RCC 7860 (cell line): ENCODE measurements at places on chromosomes 6 and 20.
A peak's percentile ranks its signal among the peaks of the same experiment; 100 is the strongest.

- DNase-seq: no peak
Measured at GRCh38 chr6:108168501-108169463, 3.0 kb downstream of the NR2E1 start.

GRCh38 chr6:106757267-106757666 lies 127.9 kb downstream of the QRSL1 start:
- DNase-seq: no peak

DNA sequence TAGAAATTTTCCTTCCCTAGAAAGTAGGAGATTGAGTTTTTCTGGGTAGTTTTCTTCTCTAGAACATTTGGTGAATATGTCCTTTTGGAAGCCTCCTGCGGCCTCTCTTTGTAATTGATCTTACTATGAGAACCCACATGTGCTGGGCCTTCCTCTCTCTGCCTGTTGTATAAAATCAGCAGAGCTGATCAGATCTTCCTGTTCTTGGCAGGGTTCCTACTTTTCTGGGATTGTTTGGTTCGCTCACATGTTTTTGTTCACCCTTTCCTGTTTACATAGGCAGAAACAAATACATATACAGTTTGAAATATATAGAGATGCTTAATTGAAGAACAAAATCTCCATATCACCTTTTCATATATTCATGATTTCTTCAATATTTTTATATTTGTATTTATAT lies 57.8 kb downstream of the IL22RA2 start:
- DNase-seq: no peak

DNA sequence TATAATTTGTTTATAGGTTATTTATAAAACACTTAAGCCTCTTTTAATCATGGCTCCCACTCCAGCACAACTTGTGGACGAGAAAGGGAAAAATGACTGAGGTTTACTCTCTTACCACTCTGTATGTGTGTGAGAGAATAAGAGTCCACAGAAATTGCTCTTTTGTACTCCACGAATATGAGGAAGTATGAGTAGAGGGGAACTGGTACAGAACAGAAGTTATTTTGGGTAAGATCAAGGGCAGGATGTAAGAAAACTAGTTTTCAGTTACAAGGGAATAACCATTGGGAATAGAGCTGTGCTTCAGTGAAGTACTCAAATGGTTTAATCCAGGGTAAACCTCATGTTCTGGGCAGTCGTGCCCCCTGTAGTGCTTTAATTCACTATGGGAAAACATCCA lies 72.6 kb downstream of the REV3L start:
- no peak for DNase-seq

GRCh38 chr6:56807326-56807988 lies 147.4 kb upstream of the BEND6 start:
- no peak for DNase-seq

GRCh38 chr6:70725817-70726415 lies 58.2 kb downstream of the SMAP1 start:
- no peak for DNase-seq

DNA sequence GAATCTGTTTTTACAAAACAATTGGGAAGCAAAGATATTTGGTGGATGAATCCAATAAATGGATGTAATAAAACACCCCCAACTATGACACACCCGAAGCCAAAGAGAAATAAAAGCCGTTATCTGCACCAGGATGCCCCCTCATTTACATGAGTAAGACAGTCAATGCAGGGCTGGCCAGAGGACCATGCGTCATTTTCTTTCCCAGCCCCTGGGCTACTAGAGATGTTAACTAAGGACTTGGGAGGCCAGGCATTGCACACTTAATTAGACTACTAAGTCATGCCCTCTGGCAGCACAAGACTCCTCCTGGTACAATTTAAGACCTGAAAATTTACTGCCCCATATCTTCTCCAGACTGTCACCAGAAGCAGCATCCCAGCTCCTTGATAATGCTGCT lies 3.2 kb downstream of the LEMD2 start:
- no peak for DNase-seq

- DNase-seq: no peak
Measured at GRCh38 chr6:76466286-76466685, 393.8 kb upstream of the IMPG1 start.

GRCh38 chr20:46571418-46571817 lies 21.0 kb upstream of the OCSTAMP start:
- no peak for DNase-seq

- DNase-seq: peak; percentile 54
Measured at GRCh38 chr6:154605178-154605881, 94.8 kb upstream of the CNKSR3 start.

GRCh38 chr6:2502096-2502997 lies 248.4 kb downstream of the MYLK4 start:
- no peak for DNase-seq

DNA sequence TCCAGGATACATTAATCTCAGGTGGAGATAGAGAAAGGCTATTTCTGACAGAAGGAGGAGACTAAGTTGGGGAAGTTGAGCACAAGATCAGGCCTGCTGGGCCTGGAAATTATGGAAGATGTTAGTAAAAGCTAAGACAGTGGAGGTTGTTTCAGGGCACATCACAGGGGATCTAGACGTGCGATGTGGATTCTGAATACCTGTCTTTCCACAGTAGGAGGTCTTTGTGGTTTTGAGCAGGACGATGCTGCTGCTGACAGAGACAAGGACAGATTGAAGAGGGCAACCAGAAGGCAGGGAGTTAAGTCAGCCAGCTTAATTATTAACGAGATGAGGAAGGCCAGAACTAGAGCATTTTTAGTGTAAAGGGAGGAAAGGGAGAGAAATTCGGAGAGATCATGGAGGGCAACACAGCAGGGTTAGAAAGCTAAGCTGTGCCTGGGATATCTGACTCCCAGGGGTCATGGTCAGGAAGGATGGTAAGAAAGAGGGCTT lies 384.9 kb downstream of the MAFB start:
- DNase-seq: no peak

DNA sequence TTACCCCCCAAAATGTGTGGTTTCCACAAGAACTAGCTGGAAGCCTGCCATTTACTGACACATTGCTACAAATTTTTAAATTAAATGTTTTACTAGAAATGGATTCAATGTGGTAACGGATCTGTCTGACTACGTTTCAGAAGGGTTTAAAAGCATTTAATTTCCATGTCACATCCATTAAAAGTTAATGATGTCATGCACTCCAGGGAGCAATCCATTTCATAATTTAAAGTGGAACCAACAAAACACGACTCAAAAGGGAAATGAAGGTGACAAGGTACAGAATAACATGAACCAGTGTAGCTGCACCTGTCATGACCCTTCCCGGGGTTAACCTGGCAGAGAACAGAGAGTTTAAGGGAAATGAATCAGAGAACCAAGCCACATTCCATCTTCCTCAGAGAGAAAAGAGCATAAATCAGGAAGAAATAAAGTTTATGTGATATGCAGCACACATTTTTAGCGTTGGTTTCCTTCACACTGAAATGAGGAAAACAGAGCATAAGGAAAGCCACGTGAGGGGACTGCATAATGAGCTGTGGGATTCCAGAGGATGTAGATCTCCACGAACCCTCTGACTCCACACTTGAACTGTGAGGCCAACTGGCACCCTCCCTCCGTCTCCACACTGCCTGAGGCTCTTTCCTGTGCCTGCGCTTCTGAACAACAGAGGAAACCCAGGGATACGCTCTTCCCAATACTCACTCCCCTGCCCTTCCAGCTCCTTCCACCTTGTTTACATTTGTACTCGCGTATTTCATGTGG lies 170.3 kb upstream of the AHI1 start:
- DNase-seq: no peak

DNA sequence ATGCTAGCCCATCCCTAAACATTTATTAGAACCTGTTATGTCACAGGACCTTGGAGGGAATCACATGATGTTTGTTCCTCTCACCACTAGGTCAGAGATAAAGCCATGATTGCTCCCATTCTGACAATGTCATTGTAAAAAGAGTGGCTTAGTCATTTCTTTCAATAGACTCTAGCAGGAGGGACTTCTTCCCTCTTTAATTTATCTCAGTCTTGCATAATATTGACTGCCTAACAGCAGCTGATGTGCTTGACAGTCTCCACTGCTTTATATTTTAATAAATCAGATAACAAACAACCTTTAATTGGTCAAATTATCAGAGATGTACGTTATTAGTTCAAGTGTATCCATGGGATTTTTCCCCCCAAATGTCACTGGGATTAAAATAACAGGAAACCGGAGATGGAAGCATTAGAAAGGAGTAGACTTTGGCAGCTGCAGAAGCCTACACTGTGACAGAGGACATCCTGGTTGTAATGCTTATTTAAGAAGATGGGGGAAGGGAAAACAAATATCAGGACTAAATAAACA lies 39.6 kb downstream of the LAMA4 start:
- no peak for DNase-seq

GRCh38 chr20:62238569-62239277 lies 402 bp downstream of the OSBPL2 start:
- DNase-seq: no peak

GRCh38 chr6:109693111-109693510 lies 2.0 kb downstream of the FIG4 start:
- DNase-seq: no peak

DNA sequence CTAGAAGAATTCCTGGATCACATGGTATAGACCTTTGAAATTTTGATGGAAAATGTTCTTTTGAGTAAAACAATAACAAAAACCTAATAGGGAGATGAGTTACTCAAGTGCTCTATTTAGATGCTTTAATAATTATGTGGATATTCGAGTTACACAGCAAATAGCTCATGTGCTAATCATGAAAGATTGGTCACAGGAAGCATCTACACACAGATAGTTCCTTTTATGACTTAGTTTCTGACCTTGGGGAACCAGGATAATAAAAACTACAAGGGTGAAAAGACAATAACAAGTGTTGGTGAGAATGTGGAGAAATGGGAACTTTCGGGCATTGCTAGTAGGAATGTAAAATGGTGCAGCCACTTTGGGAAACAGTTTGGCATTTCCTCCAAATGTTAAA lies 19.7 kb downstream of the UBE2V1 start:
- DNase-seq: no peak

DNA sequence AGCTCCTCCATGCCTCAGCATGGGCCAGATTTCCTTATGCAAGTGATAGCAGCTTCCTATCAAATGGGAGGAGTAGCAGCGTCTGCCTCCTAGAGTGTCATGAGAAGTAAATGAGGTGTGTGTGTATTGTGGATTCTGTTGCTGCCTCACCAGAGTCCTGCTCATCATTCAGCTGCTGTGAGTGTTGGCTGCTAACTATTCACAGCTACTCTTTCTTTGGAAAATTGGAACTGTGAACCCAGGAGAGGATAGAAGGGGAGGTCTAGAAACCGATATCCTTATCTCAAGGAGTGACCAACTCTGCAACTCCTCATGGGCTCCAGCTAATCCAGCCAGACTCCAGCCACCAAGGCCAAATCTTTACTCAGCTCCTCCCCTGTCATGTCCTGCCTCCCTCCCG lies 63.3 kb downstream of the TOX2 start:
- no peak for DNase-seq

GRCh38 chr6:130366107-130367005 lies 539 bp downstream of the TMEM200A start:
- no peak for DNase-seq

GRCh38 chr6:65075705-65076230 lies 631.3 kb downstream of the EYS start:
- no peak for DNase-seq

DNA sequence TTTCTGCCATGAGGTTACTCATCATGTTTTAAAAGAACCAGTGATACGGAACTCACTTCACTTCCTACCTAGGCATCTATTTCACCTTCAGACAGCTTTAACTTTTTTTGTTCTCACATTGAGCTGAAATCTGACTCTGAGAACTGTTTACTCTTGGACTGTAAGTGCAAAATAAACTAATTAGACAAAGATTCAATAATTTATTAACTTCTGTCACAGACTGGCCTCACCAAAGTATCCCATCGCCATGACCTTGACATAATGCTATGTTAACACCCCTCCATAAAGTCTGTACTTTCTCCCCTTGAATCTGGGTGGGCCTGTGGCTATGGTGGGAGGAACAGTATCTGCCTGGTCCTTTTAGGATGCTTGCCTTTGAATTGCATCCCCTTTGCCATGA lies 448.1 kb downstream of the CBLN4 start:
- DNase-seq: no peak

DNA sequence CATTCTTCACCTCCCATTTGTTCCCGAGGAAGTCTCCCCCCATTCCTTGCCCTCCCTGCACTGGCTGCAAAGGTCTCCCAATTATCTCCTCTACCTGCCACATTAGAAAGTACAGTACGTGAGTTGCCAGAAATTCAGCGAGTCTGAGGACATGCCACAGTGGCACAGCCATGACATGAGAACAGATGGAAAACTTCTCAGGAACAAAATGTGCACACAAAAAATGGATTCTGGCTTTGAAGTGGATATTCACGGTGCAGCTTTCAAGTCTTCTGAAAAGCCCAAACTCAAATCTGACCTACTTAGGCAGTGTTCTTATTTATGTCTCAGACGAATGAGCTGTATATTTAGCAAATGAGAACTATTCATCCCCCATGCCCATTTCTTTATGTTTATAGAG lies 269.1 kb upstream of the ARID1B start:
- no peak for DNase-seq

GRCh38 chr6:36793913-36794712 lies 45.1 kb downstream of the CPNE5 start:
- no peak for DNase-seq

- no peak for DNase-seq
Measured at GRCh38 chr6:125067552-125067951, 86.0 kb upstream of the TPD52L1 start.

DNA sequence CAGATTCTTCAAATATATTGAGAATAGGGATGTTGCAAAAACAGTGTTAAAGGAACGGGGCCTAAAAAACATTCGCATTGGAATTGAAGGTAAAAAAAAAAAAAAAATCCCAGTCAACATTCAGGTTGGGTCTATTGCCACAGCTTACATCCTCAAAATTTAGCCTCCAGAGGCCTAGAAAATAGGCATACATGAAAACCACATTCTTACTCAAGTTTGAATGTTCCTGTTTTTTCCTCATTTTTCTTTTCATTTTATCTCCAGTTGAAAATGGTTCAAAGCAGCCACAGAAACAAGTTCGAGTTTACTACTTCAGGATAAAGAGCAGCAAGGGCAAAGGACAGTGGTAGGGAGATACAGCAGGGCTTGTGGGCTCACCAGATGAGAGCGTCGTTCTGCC lies 41.9 kb downstream of the KCTD20 start:
- DNase-seq: no peak

DNA sequence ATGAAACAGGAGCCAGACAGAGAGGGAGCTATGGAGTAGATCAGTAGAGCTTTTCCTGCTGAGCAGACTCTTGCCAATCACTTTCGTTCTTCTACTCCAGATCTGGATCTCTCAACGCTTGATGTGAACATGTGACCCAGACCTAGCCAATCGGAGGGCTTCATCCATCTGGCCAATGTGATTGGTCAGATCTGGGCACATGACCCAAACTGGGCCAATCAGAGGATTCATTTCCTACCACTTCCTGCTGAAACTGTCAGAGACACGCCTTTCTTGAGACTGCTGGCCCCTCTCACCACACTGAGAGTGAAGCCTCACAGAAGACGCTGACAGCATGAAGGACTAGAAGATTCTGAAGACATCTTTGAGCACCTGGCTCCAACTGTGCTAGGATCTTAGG lies 44.2 kb upstream of the ZMYND8 start:
- DNase-seq: no peak

- no peak for DNase-seq
Measured at GRCh38 chr6:166589786-166590574, 3.5 kb upstream of the RAMACL start.

- no peak for DNase-seq
Measured at GRCh38 chr6:56827908-56828649, 126.8 kb upstream of the BEND6 start.
